HFFc6 (cell line): ENCODE measurements at places on chromosomes 13 and 19. TPM values are rescaled to one million over a fixed set of nuclear protein-coding genes. Genes with fewer than 3 reads are reported as not detected.

- H3K36me3 ChIP-seq = peaks cover 36% of the 10 kb centered on the region
- no peak overlapping the region for H3K27ac ChIP-seq
- H3K4me3 ChIP-seq = no peak overlapping the region
- H3K27me3 ChIP-seq = no peaks in the 10 kb centered on the region; the same call in 1 of the 2 replicates
- DNase-seq = no peak
Observed at GRCh38 chr13:112842343-112842856, 126.6 kb upstream of the MCF2L start.

The GPC5 gene
- total RNA-seq = not detected in 3 replicates

- H3K36me3 ChIP-seq = peaks cover 9% of the 10 kb centered on the region; the same call in 1 of the 2 replicates
- H3K4me3 ChIP-seq = no peak overlapping the region
- H3K4me1 ChIP-seq = no peaks in the 10 kb centered on the region
- H3K27me3 ChIP-seq = peaks cover 1% of the 10 kb centered on the region; the same call in 1 of the 2 replicates
Observed at GRCh38 chr19:13070425-13071140, 32.1 kb downstream of the LYL1 start.

The USPL1 gene
- total RNA-seq = 9.6 to 10.2 TPM (median 10.1 TPM) in 3 replicates

GRCh38 chr13:87331178-87331577 is 340.0 kb upstream of the SLITRK5 start:
- H3K27me3 ChIP-seq = no peaks in the 10 kb centered on the region; the same call in 1 of the 2 replicates
- H3K4me1 ChIP-seq = no peaks in the 10 kb centered on the region
- H3K27ac ChIP-seq = no peak overlapping the region
- no peak overlapping the region for H3K4me3 ChIP-seq
- DNase-seq = no peak

- no peaks in the 10 kb centered on the region for H3K4me1 ChIP-seq
- H3K27me3 ChIP-seq = no peaks in the 10 kb centered on the region
- no peak overlapping the region for H3K4me3 ChIP-seq
- no peak overlapping the region for H3K27ac ChIP-seq
Observed at GRCh38 chr13:35216131-35216530, 260.4 kb downstream of the MAB21L1 start.

The PLK5 gene
- total RNA-seq = 0.57 to 1.3 TPM (median 0.66 TPM) in 3 replicates

- no peak overlapping the region for H3K27ac ChIP-seq
- DNase-seq = no peak
- no peak overlapping the region for H3K4me3 ChIP-seq
- peaks cover 30% of the 10 kb centered on the region for H3K27me3 ChIP-seq
- H3K4me1 ChIP-seq = no peaks in the 10 kb centered on the region
- no peaks in the 10 kb centered on the region for H3K36me3 ChIP-seq
Observed at GRCh38 chr19:35421362-35421761, 26.7 kb upstream of the FFAR2 start.

DNA sequence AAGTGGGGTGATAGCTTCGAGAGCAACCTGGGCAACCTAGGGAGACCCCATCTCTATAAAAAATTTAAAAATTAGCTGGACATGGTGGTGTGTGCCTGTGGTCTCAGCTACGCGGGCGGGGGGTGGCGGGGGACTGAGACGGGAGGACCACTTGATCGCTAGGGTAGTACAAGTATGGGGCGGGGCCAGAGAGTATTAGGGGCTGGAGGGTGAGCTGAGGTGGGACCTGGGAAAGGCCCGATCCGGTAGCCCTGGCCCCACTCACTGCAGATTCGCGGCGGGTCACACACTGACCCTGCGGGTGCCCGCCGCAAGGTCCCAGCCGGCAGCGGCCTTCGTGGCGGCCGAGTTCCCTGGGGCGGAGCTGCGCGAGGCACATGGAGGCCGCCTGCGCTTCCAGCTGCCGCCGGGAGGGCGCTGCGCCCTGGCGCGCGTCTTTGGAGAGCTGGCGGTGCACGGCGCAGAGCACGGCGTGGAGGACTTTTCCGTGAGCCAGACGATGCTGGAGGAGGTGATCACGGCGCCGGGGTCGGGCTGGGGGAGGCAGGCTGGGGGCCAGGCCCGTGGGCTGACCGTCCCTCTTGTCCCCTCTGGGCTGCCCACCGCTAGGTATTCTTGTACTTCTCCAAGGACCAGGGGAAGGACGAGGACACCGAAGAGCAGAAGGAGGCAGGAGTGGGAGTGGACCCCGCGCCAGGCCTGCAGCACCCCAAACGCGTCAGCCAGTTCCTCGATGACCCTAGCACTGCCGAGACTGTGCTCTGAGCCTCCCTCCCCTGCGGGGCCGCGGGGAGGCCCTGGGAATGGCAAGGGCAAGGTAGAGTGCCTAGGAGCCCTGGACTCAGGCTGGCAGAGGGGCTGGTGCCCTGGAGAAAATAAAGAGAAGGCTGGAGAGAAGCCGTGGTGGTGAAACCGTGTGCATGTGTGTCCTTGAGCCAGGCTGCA is 2.0 kb upstream of the ARHGAP45 start:
- DNase-seq = no peak
- no peaks in the 10 kb centered on the region for H3K4me1 ChIP-seq
- no peak overlapping the region for H3K4me3 ChIP-seq
- no peak overlapping the region for H3K27ac ChIP-seq
- H3K36me3 ChIP-seq = no peaks in the 10 kb centered on the region
- H3K27me3 ChIP-seq = peaks cover 9% of the 10 kb centered on the region

- H3K4me1 ChIP-seq = peaks cover 24% of the 10 kb centered on the region
- H3K27ac ChIP-seq = peak overlapping the region; percentile 91
- no peak for DNase-seq
- H3K36me3 ChIP-seq = 0 out of 2 replicates have a peak, but pooled peaks cover 5% of the 10 kb centered on the region
Observed at GRCh38 chr13:78657699-78658629, 991 bp downstream of the OBI1 start.

DNA sequence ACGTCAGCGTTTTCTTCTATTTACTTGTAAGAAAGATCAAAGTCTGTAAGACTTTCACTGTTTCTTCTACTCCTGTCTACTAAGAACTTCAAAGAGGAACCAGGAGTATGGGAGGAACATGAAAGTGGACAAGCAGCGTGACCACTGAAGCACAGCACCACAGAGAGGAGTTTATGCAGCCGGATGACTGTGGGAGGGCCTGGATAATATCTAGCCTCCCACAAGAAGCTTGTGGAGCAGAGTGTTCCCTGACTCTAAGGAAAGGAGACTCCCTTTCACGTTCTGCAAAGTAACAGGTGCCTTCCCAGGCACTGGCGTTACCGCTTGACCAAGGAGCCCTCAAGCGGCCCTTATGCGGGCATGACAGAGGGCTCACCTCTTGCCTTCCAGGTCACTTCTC is 83.6 kb upstream of the PDCD5 start:
- no peaks in the 10 kb centered on the region for H3K4me1 ChIP-seq
- no peak overlapping the region for H3K27ac ChIP-seq
- no peak for DNase-seq
- H3K4me3 ChIP-seq = no peak overlapping the region
- no peaks in the 10 kb centered on the region for H3K36me3 ChIP-seq

DNA sequence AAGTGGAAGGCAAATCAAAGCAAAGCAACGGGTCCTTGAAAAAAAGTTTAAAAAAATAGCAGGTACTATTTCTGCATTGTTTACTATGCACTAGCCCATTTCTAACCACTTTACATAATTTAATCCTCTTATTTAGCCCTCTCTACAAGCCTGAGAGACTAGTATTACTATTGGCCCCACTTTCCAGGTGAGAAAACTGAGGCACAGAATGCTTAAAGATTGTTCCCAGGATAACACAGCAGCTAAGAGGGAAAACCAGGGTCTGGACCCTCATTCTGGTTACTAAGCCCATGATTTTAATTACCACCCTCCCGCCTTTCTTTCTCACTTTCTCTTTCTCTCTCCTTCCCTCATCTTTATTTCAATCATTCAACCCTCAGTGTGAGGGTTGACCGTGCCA is 5.7 kb downstream of the ZSWIM9 start:
- no peak overlapping the region for H3K27ac ChIP-seq
- H3K36me3 ChIP-seq = peaks cover 44% of the 10 kb centered on the region
- no peak for DNase-seq
- peaks cover 2% of the 10 kb centered on the region; the same call in 1 of the 2 replicates for H3K27me3 ChIP-seq

DNA sequence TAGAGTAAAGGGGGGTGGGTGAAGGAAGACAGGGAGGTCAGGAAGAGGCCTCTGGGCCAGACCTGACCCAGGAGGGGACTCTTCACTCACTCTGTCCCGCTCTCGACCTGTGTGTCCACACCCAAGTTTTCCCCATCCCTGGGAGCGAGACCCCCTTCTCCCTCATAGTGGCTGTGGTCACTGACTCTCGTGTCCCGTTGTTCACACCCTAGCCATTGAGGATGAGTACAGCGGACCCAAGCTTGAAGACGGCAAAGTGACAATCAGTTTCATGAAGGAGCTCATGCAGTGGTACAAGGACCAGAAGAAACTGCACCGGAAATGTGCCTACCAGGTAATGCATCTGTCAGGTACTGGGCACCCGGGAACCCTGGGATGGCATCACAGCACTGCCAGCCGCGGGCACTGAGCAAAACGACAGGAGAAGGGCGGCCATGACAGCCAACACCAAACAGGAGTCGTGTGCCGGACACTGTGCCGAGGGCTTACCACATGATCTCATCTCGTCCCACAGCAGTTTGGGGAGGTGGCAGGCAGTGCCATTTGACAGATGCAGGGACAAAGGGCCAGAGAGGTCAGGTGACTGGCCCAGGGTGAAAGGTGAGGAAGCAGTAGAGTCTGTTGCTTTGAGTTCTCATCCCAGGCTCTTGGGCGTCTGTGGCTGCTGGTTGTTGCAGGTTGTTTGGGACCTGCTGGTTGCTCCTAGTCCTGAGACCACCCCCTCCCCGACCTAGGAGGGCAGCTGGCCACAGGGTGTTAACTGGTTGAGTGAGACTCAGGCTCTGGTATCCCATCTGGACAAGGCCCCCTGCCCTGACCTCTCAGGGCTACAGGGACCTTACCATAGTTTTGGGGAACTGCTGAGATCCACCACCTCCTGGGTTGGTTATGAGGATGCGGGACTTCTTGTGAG is 29.6 kb downstream of the PPP5C start:
- H3K36me3 ChIP-seq = peaks cover 37% of the 10 kb centered on the region
- H3K4me1 ChIP-seq = peaks cover 86% of the 10 kb centered on the region
- H3K27me3 ChIP-seq = no peaks in the 10 kb centered on the region
- H3K4me3 ChIP-seq = no peak overlapping the region
- no peak for DNase-seq

DNA sequence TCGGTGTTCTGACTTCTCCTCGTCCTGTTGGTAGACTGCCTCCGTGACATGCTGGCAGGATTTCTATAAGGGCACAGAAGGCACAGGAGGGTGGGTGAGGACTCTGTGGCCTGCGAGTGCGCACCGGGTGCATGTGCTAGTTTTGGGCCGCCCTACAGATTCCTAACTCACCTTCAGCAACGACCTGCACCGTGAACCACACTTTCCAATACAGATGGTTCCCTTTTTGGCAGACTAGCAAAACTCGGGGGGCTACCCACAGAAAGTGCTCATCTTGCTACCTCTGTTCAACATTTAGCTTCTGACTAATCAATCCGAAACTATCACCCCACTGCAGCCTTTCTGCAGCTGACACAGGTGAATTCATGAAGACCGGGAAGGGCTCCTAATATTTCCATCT is 14.1 kb upstream of the AMER2 start:
- no peak for DNase-seq
- H3K27ac ChIP-seq = no peak overlapping the region
- H3K4me1 ChIP-seq = no peaks in the 10 kb centered on the region
- H3K27me3 ChIP-seq = peaks cover 24% of the 10 kb centered on the region
- no peak overlapping the region for H3K4me3 ChIP-seq

DNA sequence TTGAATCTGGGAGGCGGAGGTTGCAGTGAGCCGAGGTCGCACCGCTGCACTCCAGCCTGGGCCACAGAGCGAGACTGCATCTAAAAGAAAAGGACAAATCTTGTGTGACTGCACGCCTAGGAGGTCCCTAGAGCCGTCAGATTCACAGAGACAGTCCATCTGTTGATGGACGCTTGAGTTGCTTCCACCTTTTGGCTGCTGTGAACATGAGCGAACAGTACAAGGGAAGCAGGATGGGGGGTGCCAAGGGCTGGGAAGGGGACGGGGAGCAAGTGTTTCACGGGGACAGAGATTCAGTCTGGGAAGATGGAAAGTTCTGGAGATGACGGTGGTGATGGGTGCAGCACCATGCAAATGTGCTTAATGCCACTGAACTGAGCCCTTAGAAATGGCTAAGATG is 78.7 kb downstream of the GNG7 start:
- peaks cover 2% of the 10 kb centered on the region; the same call in 1 of the 2 replicates for H3K27me3 ChIP-seq
- no peak for DNase-seq
- no peak overlapping the region for H3K27ac ChIP-seq
- peaks cover 43% of the 10 kb centered on the region for H3K4me1 ChIP-seq
- no peak overlapping the region for H3K4me3 ChIP-seq
- peaks cover 12% of the 10 kb centered on the region for H3K36me3 ChIP-seq

The DKKL1 gene
- total RNA-seq = not detected in 3 replicates
